CD4-positive, CD25-positive, alpha-beta regulatory T cell (primary cell): ENCODE measurements at places on chromosomes 3 and 15. TPM values are rescaled to one million over a fixed set of nuclear protein-coding genes. Genes with fewer than 3 reads are reported as not detected.
A peak's percentile ranks its signal among the peaks of the same experiment; 100 is the strongest.

GRCh38 chr15:39692356-39693327, 90.0 kb downstream of the FSIP1 start:
- no peak for DNase-seq

DNA sequence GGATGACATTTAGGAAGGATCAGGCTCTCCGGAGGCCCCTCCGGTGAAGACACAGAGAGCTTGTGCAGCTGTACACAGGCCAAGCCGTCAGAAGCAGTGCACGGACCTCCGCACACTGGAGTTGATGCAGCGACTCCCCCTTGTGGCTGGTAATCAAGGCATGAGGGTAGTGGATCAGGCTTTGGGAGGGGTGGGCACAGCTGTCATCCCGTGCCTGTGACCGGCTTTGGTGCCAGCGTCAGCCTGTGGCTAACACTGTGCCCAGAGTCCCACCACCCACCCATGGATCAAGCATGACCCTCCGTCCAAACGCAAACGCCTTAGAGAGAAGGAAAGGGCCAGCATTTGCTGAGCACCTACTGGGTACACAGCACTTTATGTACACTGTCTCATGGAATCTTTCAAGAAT, 8.2 kb upstream of the GRIP2 start:
- DNase-seq = peak; percentile 18

ISLR2 gene
- total RNA-seq = not detected

CDHR4 gene
- total RNA-seq = 0.32 TPM

ZBBX gene
- total RNA-seq = not detected

ZBTB47 gene
- total RNA-seq = 0.49 TPM

GRCh38 chr3:66304293-66304692, 83.5 kb downstream of the SLC25A26 start:
- no peak for DNase-seq

TEX55 gene
- not detected for total RNA-seq

- no peak for DNase-seq
Measured at GRCh38 chr3:23938688-23939087, 6.4 kb upstream of the NR1D2 start.

WDR93 gene
- total RNA-seq = not detected

GRCh38 chr3:72818092-72818773, 30.0 kb downstream of the SHQ1 start:
- DNase-seq = peak; percentile 29

DNA sequence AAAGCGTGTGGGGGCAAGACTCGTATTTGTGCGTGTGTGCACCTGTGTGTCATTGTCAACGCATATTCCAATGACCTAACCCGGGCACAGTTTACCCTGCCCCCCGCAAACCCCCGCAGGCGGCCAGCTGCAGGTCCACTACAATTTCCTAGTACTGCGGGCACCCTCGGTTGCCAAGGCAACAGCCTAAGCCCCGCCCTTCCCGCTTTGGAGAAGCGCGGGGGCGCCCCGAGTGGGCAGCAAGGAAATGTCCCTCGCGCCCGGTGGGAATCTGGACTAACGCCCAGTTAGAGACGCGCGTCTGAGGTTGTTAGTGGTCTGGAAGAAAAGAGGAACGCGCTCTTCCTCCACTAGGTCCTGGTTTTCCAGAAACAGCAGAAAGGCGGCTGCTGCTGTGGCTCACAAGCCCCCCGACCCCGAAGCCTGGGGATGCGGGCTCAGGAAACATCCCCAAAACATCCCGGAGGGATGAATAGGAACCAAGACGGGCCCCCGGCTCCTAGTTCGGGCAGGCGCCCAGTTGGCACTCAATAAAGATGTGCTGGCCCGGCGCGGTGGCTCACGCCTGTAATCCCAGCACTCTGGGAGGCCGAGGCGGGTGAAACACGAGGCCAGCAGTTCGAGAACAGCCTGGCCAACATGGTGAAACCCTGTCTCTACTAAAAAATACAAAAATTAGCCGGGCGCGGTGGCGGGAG, 1.1 kb downstream of the ABHD14A start:
- no peak for DNase-seq

- no peak for DNase-seq
Measured at GRCh38 chr3:160869825-160870224, 113.8 kb downstream of the PPM1L start.

DNA sequence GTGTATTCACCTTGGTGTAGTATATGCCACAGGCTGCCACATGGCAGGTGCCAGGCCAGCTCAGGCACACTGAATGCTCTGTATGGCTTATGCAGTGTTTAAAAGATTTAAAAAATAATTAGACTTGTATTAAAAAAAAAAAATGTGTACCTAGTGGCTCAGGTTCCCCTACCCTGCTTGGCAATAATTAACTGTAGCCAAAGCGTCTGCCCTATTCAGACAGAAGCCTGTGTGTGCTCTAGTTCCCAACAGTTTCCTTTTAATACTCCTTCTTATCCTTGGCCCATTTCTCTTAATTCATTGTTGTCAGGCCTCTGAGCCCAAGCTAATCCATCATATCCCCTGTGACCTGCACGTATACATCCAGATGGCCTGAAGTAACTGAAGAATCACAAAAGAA, 752.2 kb upstream of the CFAP20DC start:
- DNase-seq = no peak

CFAP20DC gene
- total RNA-seq = 0.32 TPM

DNA sequence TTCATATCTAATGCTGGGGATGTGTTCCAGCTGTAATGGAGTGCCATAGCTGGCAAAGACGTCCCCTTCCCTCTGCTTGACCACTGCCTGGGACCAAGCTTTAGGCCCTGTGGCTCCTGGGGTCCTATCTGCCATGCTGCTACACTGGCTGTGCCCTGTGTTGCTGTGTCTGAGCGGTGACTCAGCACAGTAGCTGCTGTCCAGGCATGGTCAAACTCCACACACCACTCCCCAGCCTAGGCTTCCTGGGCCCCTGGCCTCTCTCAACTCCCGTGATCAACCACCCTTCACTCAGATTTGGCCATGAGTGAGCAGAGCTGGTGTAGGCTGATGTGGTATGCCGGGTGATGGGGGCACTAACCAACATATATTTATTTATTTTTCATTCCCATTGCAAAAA, 27.0 kb downstream of the EPHB1 start:
- no peak for DNase-seq

- DNase-seq = no peak
Measured at GRCh38 chr3:81419228-81419627, 342.2 kb downstream of the GBE1 start.
